ENCODE measurements at places on chromosomes 5 and 9.

- no peak for DNase-seq
Measured at GRCh38 chr5:168670881-168671575, 91.9 kb upstream of the PANK3 start.

DNA sequence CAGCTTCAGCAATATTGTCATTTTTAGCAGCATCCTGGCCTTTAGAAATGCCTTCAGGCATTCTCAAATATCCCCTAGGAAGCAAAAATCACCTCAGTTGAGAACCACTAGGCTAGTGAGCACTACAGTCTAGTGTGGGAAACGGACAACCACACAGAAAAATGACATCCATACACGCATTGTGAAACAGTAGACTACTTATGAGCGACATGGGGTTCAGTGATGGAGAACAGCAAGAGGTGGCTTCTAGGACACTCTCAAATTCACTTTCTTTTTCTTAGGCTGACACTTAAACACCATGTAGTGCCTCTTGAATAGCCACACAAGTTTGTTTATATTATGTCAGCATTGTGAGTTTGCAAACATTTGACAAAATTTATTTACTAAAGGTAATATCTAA, 203.0 kb downstream of the KDM4C start:
- DNase-seq = no peak

- DNase-seq = peak; percentile 44
Measured at GRCh38 chr5:7754997-7755596, 95.8 kb downstream of the CFAP90 start.

DNA sequence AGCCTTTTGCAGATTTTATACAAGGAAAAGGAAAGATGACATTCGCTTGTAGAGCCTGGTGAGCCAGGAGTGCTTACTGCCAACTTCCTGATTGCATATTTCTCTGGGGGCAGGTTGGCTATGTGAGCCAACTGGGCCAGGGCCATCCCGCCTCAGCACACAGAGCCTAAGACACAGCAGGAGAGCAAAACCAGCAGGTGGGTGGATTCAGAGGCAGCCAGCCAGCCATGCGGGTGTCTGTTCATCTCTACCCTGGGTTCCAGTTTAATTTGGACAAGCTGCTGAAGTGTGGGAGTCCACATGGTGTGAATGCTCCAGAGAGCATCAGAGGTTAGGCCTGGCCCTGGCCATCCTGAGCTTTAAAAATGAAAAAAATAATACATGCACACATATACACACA, 291.4 kb downstream of the ARHGEF28 start:
- DNase-seq = peak; percentile 82

DNA sequence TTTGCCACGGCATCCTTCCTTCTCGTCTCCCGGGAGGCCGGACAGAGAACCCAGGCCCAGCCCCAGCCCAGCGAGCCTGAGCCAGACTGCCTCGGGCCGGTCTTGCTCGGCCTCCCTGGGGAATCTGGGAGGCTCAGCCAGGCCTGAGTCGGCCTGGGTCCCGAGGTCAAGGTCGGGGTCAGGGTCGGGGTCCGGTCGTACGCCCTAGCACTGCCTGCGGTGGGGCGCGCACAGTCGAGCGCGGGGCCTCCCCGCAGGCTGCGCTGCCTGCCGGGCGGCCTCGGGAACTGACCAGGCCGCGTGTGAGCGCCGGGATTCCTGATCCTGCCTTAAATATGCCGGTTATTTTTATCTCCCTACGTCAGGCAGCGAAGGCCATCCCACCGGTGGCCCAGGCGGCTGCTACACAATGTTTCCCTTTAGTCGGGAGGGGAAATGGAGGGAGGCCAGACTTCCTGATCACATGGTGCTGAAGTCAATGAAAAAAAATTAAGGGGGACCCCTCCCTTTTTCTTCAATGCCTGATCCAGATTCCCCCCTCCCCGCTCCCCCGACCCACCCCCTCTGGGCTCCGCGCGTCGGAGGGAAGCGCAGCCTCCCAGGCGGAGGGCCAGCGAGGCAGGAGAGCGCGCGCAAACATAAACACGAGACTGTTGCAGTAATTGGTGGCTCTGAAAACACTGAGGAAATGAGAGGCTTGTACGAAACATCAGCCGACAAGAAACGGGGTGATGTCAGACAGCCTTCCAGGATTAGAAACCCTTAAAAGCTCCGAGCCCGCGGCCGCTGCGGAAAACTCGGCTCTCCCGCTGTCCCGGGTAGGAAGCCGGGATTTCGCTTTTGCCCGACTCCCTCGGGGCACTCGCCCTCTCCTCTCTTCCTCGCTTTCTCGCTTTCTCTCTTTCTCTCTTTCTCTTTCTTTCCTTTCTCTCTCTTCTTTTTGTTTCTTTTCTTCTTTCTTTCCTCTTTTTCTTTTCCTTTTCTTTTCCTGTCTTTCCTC, 148.2 kb upstream of the KLF4 start:
- DNase-seq = peak; percentile 58

DNA sequence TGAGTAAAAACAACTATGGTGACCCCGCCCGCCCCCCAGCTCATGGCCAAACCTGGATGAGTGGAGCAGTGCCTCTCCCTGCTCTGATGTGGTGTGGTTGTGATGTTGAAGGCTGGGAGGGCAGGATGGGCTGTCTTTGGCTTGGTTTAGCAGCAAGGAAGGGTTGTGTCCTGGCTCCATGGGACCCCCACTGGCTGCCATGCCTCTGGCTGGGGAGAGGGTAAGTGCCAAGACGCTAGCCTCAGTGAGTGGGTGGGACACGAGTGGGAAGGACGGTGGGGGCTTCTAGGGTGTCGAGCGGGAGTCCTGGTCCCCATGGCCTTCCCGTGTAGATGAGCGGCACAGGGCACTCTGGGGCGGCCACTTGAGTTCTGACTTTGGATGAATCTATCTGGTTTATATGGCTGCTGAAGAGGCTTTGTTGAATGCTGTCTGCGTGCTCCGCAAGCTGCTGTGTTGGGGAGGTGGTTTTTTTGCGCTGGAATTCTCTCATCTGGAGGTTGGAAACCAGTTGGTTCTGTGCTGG, 50.4 kb downstream of the DAB2IP start:
- DNase-seq = no peak

GRCh38 chr5:22549876-22550671, 303.1 kb downstream of the CDH12 start:
- DNase-seq = no peak

Measured in NCI-H2029 (cell line).